Activated B cell treated with CpG ODN at 0.5 μM for 24 hours (primary cell): ENCODE measurements at places on chromosomes 2 and 18. TPM values are rescaled to one million over a fixed set of nuclear protein-coding genes. Genes with fewer than 3 reads are reported as not detected.

The UGT1A5 gene
- not detected in 2 replicates for total RNA-seq

The PRSS56 gene
- total RNA-seq = not detected in 2 replicates

The HOXD1 gene
- total RNA-seq = not detected in 2 replicates

The TMEFF2 gene
- total RNA-seq = not detected in 2 replicates

The TDRD15 gene
- total RNA-seq = 0.49 and 0.58 TPM in 2 replicates

The BIN1 gene
- total RNA-seq = 62.5 and 63.5 TPM in 2 replicates
